ENCODE measurements at places on chromosomes 6 and 20.

GRCh38 chr20:61886721-61887595 is 178.7 kb downstream of the TAF4 start:
- peak; percentile 16 for DNase-seq

GRCh38 chr6:135281227-135281626 is 100.1 kb downstream of the MYB start:
- no peak for DNase-seq

DNA sequence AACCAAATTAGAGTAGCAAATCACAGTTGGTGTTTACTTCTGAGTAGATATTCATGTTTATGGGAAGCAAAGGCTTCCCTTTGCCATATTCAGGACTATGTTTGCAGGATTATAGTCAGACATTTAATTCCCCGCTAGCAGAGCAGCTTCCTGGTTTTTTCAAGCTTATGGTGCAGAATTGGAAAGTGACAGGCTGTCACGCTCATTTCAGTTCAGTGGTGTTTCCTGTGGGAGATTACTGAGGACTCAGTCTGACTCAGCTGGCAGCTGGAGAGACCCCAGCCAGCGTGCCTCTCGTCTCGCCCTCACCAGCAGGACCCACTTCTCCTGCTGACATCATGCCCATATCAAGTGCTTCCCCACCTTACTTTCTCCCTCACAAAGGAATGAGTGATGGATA is 85.1 kb downstream of the LYRM2 start:
- DNase-seq: no peak

- DNase-seq: no peak
Measured at GRCh38 chr20:23641936-23642751, 4.4 kb upstream of the CST3 start.

DNA sequence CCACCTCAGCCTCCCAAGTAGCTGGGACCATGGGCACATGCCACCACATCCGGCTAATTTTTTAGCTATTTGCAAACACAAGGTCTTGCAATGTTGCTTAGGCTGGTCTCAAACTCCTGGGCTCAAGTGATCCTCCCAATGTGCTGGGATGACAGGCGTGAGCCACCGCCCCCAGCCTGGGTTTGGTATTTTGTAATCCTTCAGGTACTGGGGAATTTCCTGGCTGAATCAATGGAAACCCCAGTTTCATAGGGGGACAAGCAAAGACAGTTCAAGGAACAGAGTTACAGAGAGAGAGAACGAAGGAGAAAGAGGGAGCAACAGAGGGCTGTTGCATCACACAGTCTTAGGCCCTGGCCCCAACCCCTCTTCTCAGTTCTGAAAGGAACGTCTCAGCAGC is 35.7 kb downstream of the RAB44 start:
- DNase-seq: no peak

GRCh38 chr6:41186031-41186562 is 14.9 kb downstream of the TREML2 start:
- no peak for DNase-seq

- no peak for DNase-seq
Measured at GRCh38 chr6:5707281-5708045, 299.3 kb downstream of the NRN1 start.
